ENCODE measurements at places on chromosomes 11 and 22.

DNA sequence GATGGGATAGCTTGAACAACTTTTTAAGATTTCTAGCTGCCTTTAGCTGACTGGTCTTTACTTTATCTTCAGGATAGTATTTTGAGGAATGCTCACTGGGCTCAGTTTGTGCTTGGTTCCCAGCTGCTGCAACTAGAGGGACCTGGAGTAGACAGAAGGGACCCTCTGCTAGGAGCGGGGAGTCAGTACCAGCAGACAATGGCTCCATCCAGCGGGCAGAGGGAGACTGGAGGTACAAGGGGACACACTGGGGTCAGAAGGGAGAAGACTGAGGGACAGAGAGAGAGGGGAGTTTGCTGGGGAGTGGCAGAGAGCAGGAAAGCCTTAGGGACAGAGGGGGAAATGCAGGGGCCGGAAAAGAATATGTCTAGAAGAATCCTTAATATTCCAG, 22.0 kb upstream of the ACER3 start:
- no peak for DNase-seq

GRCh38 chr22:28015676-28016601, 96.9 kb upstream of the PITPNB start:
- no peak for DNase-seq

- no peak for DNase-seq
Measured at GRCh38 chr11:110207123-110207522, 89.3 kb downstream of the RDX start.

- no peak for DNase-seq
Measured at GRCh38 chr11:1121331-1121812, 36.4 kb upstream of the MUC5AC start.

- DNase-seq = no peak
Measured at GRCh38 chr11:29957431-29957830, 59.4 kb downstream of the KCNA4 start.

DNA sequence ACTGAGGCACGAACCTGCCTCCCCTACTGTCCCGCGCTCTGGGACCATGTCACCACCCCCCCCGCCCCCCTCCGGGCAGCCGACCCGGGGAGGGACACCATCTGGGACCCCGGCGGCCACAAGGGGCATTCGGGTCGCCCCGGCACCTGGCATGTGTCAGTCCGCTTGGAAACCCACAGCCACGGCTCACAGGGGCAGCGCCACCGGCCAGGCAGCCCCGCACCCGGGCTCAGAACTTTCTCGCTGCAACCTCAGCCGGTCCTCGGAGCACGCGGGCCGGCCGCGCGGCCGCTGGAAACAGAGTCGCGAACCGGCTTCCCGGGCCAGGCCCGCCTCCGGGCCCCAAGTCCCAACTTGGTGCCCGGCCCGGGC, 159.9 kb upstream of the GRK3 start:
- DNase-seq = peak; percentile 21

GRCh38 chr11:118152552-118153471, at the start of gene SCN4B:
TSS of gene SCN4B (minus strand) at chr11:118152823. CDS start at chr11:118152673, 150 bp downstream.
- DNase-seq = peak; percentile 38

DNA sequence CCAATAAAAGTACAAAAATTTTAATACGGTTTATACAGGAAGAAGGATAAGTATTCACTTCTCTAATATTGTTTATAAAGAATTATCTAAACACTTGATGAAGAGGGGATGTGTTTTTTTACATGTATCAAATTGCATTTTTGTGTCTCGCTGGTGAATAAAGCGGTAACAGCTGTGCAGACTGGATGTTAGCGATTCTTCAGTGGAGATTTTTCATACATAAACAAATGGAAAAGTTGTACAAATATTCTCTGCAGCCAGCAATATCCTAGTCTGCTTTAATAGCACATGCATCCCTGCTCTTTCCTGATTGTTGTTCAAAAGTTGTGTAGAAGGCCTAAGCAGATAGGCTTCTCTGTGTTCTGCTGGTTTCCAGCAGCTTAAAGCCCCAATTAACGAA, 369.3 kb downstream of the SOX6 start:
- DNase-seq = no peak

GRCh38 chr11:88174709-88175568, at the start of gene RAB38:
TSS of gene RAB38 (minus strand) at chr11:88175443. CDS start at chr11:88175384, 59 bp downstream.
- DNase-seq = peak; percentile 39

DNA sequence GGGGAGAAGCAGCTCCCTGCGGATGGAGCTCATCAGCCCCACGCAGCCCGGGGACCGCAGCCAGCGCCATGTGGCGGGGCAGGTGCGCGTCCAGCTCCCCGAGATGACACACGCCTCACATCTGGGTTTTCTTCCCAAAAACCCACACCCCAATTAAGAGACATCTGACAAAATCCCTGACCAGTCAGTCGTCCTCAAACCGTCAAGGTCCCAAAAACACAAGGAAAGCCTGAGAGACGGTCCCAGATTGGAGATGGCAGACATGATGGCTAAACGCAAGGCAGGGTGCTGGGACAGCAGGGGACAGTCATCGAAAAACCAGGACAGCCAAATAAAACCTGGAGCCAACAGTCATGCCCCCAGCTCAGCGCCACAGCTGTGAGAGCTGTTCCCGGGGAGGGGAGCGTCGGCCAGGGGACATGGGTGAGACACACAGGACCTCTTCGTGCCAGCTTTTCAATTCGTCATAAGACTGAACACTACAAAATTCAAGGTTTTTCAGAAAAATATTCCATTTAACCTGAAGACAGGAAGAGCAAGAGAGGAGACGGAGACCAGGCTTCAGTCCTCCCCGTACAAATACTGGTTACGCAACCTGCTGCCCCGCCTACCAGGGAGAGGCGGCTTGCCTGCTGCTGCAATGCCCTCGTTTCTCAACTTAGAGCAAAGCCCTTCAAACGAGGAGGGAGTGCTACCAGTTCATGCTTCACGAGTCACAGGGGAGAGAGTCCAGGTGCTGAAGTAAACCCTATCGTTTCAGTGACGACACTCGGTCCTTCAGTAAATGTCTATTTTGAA, 10.5 kb downstream of the TOLLIP start:
- no peak for DNase-seq

- DNase-seq = no peak
Measured at GRCh38 chr22:31400023-31400397, 606 bp downstream of the DRG1 start.

- no peak for DNase-seq
Measured at GRCh38 chr11:31903225-31904074, 92.3 kb upstream of the PAX6 start.

DNA sequence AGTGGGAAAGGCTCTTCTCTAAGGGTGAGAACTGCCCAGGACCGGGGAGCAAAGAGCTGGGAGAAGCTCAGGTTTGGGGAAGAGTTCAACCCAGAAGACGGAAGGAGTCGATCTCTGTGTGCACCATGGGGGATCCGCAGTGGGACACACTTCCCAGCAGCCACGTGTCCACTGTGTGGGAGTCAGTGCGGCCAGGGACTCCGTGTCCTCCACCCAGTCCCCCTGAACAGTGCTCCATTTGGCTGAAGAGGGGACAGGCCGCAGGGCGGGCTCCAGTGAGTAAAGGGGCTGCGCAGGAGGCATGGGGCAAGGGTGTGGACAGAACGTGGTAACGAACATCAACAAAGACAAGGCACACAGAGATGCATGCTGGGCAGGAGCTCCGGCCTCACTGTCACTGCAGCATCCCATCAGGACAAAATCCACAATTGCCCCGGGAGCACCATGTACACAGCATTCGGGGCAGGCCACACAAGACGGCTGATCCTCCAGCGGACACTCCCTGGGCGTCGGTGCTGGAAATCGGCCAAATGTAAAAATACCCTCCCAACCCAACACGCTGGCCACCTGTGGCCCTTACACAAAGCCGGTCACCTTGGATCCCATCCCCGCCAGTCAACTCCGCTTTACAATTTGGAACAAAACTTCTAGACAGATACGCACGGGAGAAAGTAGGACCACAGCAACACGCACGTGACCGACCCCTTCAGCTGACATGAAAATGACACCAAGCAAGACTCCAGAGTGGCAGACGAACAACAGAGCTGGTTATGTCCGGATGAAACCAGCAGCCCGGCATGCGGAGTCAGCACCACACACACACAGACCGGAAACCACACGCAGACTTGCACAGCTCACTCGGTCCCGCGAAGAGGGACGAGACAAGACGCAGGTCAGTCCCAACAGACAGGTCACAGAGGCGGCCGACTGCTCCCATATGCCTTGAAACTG, 366.8 kb downstream of the SHANK2 start:
- no peak for DNase-seq

GRCh38 chr11:73995247-73995646, 12.6 kb upstream of the UCP2 start:
- DNase-seq = no peak

- DNase-seq = peak; percentile 31
Measured at GRCh38 chr11:78112582-78113275, 26.7 kb downstream of the ALG8 start.

GRCh38 chr22:24801901-24802465, 4.0 kb upstream of the SGSM1 start:
- no peak for DNase-seq

DNA sequence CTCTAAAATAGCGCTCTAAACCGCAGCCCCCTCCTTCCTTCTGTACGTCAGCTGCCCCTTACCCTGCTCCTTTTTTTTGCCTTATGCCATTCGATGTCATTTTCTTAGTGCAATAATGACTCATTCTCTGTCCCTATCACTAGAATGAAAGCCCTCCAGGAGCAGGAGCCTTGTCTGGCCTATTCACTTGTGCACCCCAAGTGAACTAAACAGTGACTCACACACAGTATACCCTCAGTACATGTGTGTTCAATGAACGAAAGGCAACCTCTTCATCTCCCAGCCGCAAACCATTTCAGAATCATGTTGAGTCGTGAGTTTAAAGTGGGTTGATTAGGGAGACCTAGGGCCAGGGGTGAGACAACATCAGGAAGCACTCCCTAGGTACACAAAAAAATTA, 50.7 kb upstream of the SPATA19 start:
- no peak for DNase-seq

DNA sequence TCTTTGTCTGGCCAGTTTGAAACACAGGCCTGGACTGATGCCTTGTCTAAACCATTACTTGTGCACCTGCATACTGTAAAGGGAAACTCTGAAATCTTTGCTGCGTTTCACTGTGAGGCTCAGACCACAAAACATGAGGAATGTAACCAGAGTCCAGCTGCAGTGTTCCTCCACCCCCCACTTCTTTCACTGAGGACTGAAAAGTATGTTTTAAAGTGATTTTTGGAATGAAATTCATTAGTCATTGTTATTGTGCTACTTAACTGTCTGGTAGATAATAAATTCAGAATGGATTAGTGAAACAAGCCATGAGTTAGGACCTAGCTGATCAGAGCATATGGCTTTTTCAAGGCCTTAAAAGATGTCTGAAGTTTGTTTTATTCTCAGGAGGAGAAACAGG, 181.2 kb downstream of the WNT11 start:
- DNase-seq = no peak

- no peak for DNase-seq
Measured at GRCh38 chr11:24068197-24068596, 428.7 kb upstream of the LUZP2 start.

DNA sequence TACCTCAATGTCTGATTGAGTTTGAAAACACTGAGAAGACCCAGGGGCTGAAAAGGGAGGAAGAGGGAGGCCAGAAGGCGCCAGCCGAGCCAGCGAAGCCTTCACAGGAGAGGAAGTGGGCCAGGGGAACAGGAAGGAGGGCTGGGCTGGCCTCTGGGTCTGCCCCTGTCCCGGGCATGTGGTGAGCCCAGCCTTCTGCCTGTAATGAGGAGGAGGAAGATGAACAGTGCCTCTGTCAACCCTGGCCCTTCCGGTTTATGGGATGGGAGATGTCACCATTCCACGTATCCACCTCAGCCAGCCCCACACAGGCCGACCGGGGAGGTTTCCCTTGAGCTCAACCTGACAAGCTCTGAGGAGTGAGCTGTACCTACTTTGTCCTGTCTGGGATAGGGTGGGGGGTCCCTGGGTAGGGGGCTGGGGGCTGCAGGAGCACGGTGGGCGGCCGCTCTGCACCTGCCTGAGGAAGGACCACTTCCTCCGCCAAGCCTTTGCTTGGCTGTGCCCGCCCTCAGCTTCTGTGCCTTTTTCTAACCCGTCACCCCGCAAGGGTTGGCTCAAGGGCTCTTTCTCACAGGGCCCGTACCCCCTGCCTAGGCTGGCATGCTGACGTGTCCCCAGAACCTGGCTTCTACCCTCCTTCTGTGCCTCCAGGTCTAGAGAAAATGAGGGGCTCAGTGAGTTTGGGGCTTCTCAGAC, 2.0 kb downstream of the PARVG start:
- peak; percentile 48 for DNase-seq

GRCh38 chr11:11366793-11367192, 13.7 kb upstream of the CSNK2A3 start:
- no peak for DNase-seq

DNA sequence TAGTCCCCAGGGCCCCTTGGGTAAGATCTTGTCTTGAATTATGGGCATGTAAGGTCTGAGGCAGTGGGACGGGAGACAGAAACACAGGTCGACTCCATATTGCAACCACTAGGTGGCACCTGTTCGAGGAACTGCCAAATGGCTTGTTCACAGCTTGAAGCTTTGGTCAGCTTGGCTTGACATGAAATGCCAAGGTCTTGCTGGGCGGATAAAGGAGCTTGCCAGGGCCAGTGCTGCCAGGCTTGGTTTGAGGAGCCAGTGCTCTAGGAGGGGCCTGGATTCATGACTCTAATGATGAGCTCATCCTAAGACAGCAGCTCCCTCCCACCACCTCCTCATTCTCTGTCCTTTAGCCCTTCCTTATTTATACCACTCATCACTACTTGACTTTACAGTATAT, 11.9 kb upstream of the NRIP3 start:
- DNase-seq = peak; percentile 80

All from GM10248 (cell line).